MG63 (cell line): ENCODE measurements at places on chromosomes 3 and 15. TPM values are rescaled to one million over a fixed set of nuclear protein-coding genes. Genes with fewer than 3 reads are reported as not detected.

MRPL47 gene
- total RNA-seq = 87.3 and 101 TPM in 2 replicates

CYP1A2 gene
- total RNA-seq = 0.23 TPM in 1 of 2 replicates, not detected in the other

RAD18 gene
- total RNA-seq = 8.5 and 11.0 TPM in 2 replicates

DNA sequence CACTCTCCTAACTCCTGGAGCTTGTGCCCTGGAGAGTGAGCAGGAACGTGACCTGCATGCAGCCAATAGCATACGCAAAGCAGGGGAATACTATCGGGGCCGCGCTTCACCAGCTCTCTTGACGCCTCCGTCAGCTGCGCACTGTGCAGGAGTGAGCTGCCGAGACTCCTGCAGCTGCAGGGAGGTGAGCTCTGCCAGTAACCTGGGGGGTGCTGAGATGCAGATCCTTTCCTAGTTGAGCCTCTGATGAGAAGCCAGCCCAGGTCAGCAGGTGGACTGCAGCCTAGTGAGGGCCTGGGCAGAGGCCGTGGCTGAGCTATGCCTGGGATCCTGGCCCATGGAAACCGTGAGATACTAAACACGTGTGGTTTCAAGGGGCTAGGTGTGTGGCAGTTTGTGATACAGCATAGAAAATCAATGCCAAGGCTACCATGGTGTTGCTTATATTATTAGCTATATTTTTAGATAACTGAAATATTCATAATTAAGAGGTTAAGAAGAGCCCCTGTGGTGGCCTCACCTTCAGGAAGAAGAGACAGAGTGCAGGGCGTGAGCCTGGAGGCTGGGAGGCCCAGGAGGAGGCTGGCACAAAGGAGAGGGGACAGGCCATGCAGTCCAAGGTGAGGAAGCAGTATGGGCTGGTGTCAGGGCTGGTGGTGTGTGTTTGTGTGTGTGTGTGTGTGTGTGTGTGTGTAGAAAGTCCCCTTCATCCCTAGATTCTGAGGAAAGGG, 5.9 kb upstream of the DNAJB8 start:
- no peak for DNase-seq

GRCh38 chr3:184133840-184134745, 1.1 kb upstream of the EIF2B5 start:
- DNase-seq = peak; percentile 91

GRCh38 chr3:120348065-120348990, 826 bp downstream of the LRRC58 start:
- no peak for DNase-seq

DNA sequence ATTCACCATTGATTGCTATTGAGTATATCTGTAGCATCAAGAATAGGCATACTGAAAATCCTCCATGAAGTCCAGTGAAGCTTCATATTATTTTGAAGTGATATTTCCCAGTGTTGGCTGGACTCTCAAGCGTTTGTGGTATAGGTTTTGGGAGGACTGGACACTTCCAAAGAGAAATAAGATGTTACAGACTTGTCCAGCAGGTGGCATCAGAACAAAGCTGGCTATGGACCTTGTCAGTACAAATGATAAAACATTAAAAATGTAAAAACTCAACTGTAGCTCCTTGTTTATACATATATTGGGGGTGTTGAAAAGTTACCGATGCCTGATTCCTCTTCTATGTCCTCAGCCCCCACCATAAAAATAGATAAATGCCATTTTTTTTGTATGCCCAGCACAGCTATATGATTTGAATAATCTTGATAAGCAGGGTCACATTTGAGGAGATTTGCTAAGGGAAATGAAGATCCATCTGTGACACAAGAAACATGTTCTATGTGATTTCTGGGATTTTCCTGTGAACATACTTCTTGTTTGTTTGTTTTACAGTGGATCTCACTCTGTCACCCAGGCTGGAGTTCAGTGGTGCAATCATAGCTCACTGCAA, 54.5 kb upstream of the GOLGA6B start:
- DNase-seq = no peak

GRCh38 chr3:69216981-69217380, 94.6 kb upstream of the LMOD3 start:
- DNase-seq = no peak

- DNase-seq = peak; percentile 41
Measured at GRCh38 chr15:40240619-40241221, 1.9 kb downstream of the PAK6 start.

RNF13 gene
- total RNA-seq = 56.9 and 72.6 TPM in 2 replicates

DNA sequence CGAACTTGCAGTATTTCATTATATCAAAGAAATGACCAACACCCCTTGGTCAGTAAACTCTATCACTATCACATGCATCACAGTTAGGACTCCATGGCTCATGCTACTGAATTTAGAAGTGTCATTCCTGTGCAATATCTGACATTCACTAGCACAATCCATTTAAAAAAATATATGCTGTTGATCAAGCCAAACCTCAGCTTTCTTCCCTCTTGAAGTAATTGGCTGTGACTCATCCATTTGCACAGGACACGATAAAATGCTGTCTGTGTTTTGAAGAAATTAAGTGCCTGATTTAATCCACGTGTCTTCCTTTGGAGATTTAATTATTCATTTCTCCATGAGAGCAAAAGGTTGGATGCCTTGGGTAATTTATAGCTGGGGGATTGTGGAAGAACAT, 38.9 kb downstream of the CPNE4 start:
- DNase-seq = no peak

GOLGA8S gene
- not detected in 2 replicates for total RNA-seq

DNA sequence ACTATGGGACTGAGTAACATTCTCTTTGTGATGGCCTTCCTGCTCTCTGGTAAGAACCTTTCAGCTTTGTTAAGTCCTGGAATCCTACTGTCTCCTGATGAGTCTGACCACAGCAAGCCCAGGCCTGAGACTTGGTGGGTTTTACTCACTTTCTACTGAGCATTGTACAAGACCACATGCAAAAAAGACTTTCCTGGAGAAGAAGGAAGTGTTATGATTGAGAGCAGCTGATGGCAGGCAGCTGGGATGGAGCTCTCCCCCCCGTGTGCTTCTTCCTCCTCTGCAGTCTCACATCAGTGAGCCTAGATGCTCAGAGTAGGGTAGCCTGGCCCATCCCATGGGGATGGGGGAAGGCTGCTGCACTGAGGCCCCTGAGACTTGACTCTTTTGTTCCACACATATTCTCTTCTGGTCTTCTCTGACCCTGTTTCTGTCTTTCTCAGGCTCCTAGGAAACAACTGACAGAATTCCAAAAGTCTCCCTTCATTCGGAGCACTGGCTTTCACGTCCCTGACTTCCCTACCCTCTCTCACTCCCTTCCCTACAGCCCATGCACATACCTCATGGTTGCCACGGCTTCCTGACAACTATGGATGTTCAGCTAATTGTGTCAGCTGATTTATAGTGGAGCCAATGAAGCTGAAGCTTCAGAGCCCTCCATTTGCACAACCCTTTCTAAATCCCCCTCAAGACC, 36.6 kb downstream of the CD86 start:
- no peak for DNase-seq

NAA80 gene
- total RNA-seq = 1.1 and 6.4 TPM in 2 replicates

- DNase-seq = no peak
Measured at GRCh38 chr3:52537726-52538421, 1.5 kb downstream of the UQCC5 start.

DNA sequence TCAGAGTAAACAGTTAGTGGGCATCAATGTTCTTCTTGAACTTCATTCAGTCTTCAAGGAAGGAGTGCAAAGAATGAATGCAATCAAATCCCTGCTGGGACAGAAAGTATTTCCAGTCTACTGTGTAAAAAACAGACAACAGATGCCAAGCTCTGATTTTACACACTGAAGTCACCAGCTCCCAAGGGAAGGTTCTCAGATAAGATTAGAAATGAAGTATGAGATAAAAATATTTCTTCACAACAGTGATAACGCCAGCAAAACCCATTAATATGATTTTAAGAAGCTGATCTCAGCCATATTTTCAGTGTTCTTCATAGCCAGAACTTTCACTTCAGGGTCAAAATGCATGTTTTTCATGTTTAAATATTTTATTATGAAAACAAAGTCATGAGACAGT, 265.6 kb downstream of the CTNNB1 start:
- no peak for DNase-seq
